ENCODE measurements at places on chromosomes 12 and 14. TPM values are rescaled to one million over a fixed set of nuclear protein-coding genes. Genes with fewer than 3 reads are reported as not detected.
A peak's percentile ranks its signal among the peaks of the same experiment; 100 is the strongest.

SERPINA1 gene
- total RNA-seq, result 15.2 TPM

- H3K4me3 ChIP-seq, result no peak overlapping the region
- DNase-seq, result no peak
- no peaks in the 10 kb centered on the region for H3K36me3 ChIP-seq
- H3K27ac ChIP-seq, result no peak overlapping the region
- no peaks in the 10 kb centered on the region for H3K27me3 ChIP-seq
Measured at GRCh38 chr12:54147186-54147585, 41.6 kb downstream of the SMUG1 start.

DNA sequence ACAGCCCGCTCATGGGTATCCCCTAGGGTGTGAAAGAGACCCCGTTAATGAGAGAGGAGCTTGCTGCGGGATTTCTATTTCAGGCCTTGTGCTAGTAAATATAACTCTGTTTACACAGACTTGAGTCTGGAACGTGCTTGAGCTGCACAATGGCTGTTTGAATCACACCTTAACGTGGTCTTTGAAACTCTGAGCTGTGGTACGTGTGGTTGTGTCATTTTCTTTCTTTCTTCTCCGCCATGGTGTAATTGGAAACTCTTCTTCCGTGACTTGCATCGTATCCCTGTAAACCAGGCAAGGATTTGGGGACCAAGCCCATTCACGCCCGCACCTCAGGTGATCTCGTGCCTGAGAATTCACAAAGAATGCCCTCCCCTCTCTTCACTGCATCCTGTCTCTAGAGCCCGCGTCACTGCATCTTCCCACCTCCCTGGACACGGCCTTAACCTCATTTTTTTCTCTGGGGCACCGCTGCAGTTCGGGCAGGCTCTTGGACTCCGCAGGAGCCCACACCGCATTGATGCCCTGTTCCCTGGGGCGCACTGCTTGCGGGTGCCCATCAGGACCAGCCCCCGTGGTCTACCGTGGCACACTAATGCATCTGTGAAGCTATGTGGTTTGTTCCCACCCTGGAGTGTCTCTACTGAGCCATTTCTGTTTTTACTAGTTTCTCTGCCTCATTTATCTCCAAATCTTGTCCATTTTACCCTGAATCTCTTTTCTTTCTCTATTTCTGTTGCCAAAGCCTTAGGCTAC, 78.4 kb upstream of the PARP11 start:
- H3K27me3 ChIP-seq, result no peaks in the 10 kb centered on the region
- no peak for DNase-seq
- no peak overlapping the region for H3K27ac ChIP-seq
- H3K4me3 ChIP-seq, result no peak overlapping the region

KRT79 gene
- total RNA-seq, result not detected

DNA sequence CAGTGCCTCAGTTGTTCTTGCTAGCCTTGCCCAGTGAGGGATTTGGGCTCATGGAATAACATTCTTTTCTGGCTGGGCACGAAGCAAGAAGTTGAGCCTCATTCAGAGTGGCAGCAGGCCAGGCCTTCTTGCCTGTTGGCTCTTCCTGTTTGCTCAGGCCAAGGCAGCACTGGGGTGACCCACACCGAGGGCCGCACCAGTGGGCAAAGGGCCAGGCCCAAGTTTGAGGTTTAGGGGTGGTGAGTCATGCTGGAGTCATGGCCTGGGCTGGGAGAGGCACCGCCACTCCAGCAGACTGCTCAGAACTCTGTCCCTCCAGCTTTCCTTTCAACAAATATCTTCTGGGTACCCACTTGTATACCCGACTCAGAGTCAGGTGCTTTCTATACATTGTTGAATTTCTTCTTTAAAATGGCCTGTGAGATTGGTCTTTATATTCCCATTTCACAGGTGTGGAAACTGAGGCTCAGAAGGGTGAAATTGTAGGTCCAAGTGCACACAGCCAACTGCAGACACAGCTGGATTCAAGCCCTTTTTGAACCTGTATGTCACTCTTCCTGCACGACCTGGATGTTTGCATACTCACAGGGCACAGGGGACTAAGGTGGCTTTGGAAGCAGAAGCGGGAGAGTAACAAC, 279.4 kb downstream of the FOXN3 start:
- peak overlapping the region; percentile 59 for H3K27ac ChIP-seq
- H3K27me3 ChIP-seq, result no peaks in the 10 kb centered on the region
- peaks cover 5% of the 10 kb centered on the region for H3K4me1 ChIP-seq
- H3K4me3 ChIP-seq, result no peak overlapping the region
- H3K36me3 ChIP-seq, result no peaks in the 10 kb centered on the region

RBMS2 gene
- total RNA-seq, result 33.4 TPM

ZBTB42 gene
- total RNA-seq, result 3.2 TPM

GRCh38 chr12:80107221-80107620, 7.9 kb downstream of the OTOGL start:
- no peaks in the 10 kb centered on the region for H3K4me1 ChIP-seq
- H3K27me3 ChIP-seq, result no peaks in the 10 kb centered on the region
- no peak overlapping the region for H3K4me3 ChIP-seq
- no peak overlapping the region for H3K27ac ChIP-seq
- DNase-seq, result no peak

DNA sequence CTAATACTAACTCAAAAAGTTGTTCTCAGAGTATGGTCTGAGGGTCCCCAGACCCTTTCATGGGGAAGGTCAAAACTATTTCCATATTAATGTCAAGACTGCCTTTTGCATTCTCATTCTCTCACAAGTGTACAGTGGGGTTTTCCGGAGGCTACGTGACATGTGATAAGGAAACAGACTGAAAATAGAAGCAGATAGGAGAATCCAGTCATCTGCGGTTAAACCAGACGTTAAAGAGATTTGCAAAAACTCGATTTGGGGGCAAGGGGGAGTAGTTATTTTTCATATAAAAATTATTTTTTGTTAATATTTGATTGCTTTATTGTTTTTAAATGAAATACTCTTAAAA, 1.0 kb upstream of the NAP1L1 start:
- no peak for DNase-seq
- H3K27me3 ChIP-seq, result no peaks in the 10 kb centered on the region
- H3K4me1 ChIP-seq, result peaks cover 8% of the 10 kb centered on the region
- H3K36me3 ChIP-seq, result no peaks in the 10 kb centered on the region
- H3K27ac ChIP-seq, result peak overlapping the region; percentile 98

- no peak for DNase-seq
- no peak overlapping the region for H3K27ac ChIP-seq
- no peaks in the 10 kb centered on the region for H3K4me1 ChIP-seq
- no peaks in the 10 kb centered on the region for H3K27me3 ChIP-seq
Measured at GRCh38 chr12:48265777-48266176, 62.7 kb upstream of the OR10AD1 start.

- no peak overlapping the region for H3K27ac ChIP-seq
- no peak for DNase-seq
- H3K4me3 ChIP-seq, result no peak overlapping the region
Measured at GRCh38 chr14:74333909-74334308, 14.4 kb upstream of the VRTN start.

- no peaks in the 10 kb centered on the region for H3K36me3 ChIP-seq
- DNase-seq, result no peak
- H3K4me3 ChIP-seq, result no peak overlapping the region
- no peaks in the 10 kb centered on the region for H3K4me1 ChIP-seq
Measured at GRCh38 chr14:78713716-78714115, 543.5 kb downstream of the NRXN3 start.

PIWIL1 gene
- total RNA-seq, result not detected

MYF6 gene
- total RNA-seq, result not detected

DNA sequence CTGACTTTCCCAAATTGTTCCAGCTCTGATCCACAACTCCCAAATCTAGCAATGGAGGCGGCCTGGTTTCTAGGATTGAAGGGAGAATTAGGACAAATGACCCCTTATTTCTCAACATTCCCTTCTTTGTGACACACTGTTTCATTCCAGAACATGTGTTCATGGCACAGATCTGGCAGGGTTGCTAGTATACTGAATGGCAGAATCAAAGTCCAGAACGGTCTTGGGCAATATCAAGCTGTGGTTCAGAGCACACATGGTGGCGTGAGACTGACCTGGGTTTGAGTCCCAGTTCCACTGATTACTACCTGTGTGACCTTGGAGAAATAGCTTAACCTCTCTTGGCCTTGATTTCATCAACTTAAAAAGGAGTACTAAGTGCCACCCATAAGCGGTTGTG, 152.5 kb downstream of the SAMD4A start:
- no peaks in the 10 kb centered on the region for H3K27me3 ChIP-seq
- DNase-seq, result no peak
- peaks cover 25% of the 10 kb centered on the region for H3K4me1 ChIP-seq
- H3K27ac ChIP-seq, result peak overlapping the region; percentile 40

- peaks cover 6% of the 10 kb centered on the region for H3K36me3 ChIP-seq
- H3K27ac ChIP-seq, result no peak overlapping the region
- no peaks in the 10 kb centered on the region for H3K27me3 ChIP-seq
- H3K4me1 ChIP-seq, result no peaks in the 10 kb centered on the region
- H3K4me3 ChIP-seq, result no peak overlapping the region
- DNase-seq, result peak; percentile 4
Measured at GRCh38 chr14:59507063-59507751, 22.9 kb downstream of the JKAMP start.

DLGAP5 gene
- not detected for total RNA-seq

FSCB gene
- 1.2 TPM for total RNA-seq

PLEK2 gene
- total RNA-seq, result 5.9 TPM

TARBP2 gene
- total RNA-seq, result 14.2 TPM

GRCh38 chr14:83071888-83072501, 1538.3 kb upstream of the SEL1L start:
- H3K27ac ChIP-seq, result no peak overlapping the region
- DNase-seq, result no peak

DNA sequence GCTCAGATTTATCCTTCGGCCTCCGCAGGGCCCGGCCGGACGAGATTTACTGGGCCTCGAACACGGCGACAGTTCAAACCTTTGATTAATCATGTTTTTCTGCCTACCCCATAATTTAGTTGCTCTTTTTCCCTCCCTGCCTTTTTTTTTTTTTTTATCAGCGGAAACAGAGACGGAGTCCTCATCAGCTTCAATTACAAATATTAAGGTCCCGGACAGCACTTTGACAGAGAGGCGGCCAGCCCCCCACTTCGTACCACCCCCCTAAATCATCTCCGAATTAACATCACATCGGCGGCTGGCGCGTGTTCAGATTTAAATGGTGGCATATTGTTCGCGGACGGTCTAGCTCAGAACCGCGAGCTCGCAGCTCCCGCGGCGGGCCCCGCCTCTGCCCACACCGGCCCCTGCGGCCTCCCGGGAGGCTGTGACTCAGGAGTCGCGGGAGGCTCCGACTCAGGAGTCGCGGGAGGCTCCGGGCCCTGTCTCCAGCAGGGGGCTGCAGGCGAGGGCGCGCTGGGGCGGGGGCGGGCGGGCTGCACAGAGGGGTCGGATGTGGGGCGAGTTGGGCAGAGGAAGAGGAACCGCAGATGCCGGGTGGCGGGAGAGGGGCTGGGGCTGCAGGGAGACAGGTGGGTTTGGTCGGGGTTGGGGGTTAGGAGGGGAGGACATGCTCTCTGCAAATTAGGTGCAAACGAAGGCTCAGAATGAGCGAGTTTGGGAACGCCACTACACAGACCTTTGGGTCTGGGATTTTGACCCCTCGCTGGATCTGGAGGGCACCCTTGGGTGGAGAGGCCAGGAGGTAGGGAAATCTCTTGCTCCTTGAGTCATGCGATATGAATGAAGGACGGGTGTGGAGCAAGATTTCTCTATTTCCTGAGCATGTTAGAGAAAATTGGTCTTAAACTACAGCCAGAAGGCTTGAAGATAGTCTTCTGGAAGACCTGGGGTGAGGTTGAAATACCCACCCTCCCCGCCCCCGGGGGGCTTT, 19.6 kb upstream of the ATP5MC2 start:
- no peaks in the 10 kb centered on the region for H3K36me3 ChIP-seq
- DNase-seq, result no peak
- H3K27me3 ChIP-seq, result peaks cover 10% of the 10 kb centered on the region
- peak overlapping the region; percentile 37 for H3K4me3 ChIP-seq

- peaks cover 6% of the 10 kb centered on the region for H3K27me3 ChIP-seq
- no peaks in the 10 kb centered on the region for H3K4me1 ChIP-seq
- H3K4me3 ChIP-seq, result no peak overlapping the region
- no peak for DNase-seq
- H3K36me3 ChIP-seq, result no peaks in the 10 kb centered on the region
Measured at GRCh38 chr14:60553808-60554207, 44.9 kb downstream of the SIX6 start.

RD3L gene
- not detected for total RNA-seq

DNA sequence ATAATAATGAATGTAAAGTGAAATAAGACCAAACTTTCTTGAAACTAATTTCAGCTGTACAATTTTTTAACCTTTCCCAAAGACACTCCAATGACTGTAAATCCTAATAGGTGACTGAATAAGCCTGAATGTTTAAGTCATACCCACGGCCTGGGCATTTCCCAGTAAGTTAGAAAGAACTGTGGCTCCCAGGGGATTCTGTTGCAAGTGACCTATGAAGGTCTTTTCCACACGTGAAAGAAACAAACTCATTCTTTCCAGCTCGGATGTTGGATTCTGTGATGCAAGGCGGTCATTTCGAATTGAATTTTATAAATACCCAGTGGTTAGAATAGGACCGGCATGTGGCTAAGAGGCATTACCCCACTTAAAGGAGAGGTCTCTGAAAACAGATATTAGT, 1134.4 kb downstream of the GALC start:
- no peak overlapping the region for H3K4me3 ChIP-seq
- no peaks in the 10 kb centered on the region for H3K36me3 ChIP-seq
- no peaks in the 10 kb centered on the region for H3K4me1 ChIP-seq
- H3K27me3 ChIP-seq, result no peaks in the 10 kb centered on the region

PHLDA1 gene
- total RNA-seq, result 27.3 TPM

SLC24A4 gene
- 4.4 TPM for total RNA-seq

GRCh38 chr12:95548056-95548538, 3.2 kb downstream of the USP44 start:
- peaks cover 9% of the 10 kb centered on the region for H3K4me1 ChIP-seq
- no peaks in the 10 kb centered on the region for H3K36me3 ChIP-seq
- H3K4me3 ChIP-seq, result peak overlapping the region; percentile 96
- no peak for DNase-seq

DNA sequence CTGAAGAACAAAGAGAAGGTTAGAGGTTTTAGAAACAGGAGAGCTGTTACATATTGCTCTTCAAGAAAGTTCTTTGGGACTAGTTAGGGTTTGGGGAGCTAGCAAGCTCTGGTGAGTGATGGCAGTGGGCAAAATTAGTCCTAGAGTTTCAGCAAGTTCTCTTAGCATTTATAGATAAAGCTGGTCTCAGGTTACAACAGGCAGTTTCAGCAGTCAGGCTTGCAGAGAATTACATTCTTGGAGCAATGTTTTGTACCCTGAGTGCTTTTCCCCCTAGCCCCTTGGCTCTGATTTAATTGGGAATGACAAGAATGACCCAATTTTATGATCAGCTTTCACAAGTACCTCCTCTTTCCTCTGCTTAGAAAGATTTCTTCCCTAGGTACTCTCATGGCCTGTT, 21.4 kb upstream of the EID3 start:
- no peak for DNase-seq
- H3K4me1 ChIP-seq, result peaks cover 19% of the 10 kb centered on the region
- no peak overlapping the region for H3K4me3 ChIP-seq

PRH1 gene
- total RNA-seq, result 30.5 TPM

RDH5 gene
- total RNA-seq, result 24.4 TPM
